ENCODE measurements at places on chromosomes 4 and X.
A peak's percentile ranks its signal among the peaks of the same experiment; 100 is the strongest.

GRCh38 chr4:175435381-175435783, 376.7 kb downstream of the GPM6A start:
- no peak for DNase-seq

DNA sequence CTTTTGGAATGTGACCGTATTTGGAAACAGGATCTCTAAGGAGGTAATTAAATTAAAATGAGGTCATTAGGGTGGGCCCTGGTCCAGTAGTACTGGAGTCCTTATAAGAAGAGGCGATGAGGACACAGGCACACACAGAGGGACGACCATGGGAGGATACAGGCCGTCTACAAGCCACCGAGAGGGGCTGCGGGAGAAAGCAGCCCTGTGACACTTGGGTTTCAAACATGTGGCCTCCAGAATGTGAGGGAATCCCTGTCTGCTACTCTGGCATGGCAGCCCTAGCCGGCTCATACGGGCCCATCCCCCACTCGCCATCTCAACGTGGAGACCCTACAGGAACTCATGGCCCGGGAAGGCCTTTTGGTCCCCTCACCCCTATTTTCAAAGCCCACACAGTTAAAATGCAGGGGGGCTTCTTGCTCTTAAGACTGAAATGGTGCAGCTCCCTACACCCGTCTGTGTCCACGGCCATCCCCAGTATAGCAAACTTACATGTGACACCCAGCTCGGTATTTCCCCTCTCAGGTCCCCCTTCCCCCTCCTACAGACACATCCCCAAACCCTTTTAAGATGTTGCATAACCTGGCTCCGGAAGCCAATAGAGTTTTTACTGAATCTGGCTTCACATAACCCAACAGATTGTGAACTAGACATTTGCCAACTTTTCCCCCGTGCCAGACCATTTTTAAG, 124.1 kb upstream of the TBL1X start:
- peak; percentile 69 for DNase-seq

GRCh38 chrX:50536955-50537354, 66.3 kb upstream of the DGKK start:
- no peak for DNase-seq

DNA sequence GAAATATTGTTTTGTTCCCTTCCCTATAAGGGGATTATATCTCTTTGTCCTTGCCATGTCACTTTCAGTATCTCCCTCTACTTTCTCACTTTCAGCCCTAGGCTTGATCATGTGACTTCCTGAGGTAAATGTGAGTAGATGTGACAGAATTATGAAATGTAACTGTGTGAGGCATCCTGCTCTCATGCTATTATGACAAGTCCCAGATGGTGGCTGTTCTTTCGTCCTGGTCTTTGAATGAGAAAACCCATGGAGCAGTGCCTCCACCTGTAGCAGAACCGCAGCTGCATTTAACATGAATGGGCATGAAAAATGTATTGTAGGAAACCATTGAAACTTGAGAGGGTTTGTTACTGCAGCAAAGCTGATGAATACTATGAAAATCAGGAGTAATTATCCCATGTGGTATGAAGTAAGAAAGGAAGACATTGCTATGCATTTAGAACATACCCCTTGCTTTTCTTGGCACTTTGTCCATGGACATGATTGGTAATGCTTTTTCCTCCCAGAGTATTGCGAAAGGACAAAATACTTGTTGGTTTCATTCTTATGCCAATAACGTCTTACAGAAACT, 202.2 kb upstream of the GPRIN3 start:
- no peak for DNase-seq

Measured in cardiac muscle cell (in vitro differentiated cells and primary cell).